ENCODE measurements at places on chromosomes 1 and 21.

DNA sequence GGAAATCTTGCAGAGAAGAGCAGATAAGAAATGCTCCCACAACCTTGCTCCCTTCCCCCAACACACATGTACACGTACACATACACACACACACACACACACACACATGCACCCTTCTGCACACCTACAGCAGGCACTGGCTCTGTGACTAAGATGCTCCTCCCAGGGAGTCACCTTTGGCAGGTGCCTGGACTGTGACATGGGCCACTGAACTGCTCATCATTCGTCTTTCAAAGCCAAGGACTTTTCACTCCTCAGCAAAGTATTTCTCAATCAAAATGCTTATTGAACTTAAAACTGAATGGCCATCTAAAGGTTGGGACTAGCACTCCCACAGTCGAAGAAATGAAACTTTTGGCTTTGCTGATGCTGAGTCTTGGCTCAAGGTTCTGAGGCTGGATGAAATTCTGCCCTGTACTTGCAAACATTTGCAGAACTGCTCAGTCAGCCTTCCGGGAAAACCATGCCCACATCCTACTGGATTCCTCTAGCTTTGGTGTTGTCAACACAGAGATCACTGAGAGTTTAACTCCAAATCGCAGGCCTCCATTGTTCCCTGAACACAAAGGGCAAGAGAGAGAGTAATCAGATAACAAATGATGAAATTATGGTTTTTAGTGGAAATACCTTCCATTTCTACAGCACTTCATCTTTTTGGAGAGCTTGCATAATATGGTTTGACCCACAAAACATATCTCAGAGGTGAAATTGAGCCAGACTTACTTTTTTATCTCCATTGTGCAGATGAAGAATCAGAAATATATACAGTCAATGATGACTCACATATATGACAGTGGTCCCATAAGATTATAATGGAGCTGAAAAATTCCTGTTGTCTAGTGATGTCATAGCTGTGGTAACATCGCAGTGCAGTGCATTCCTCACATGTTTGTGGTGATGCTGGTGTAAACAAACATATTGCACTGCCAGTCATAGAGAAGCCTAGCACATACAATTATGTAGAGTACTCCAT lies 72.4 kb upstream of the BCAR3 start:
- DNase-seq = no peak

GRCh38 chr1:15402809-15403450 lies 6.8 kb upstream of the EFHD2 start:
- no peak for DNase-seq

- DNase-seq = no peak
Observed at GRCh38 chr1:42943166-42943565, 15.5 kb downstream of the SLC2A1 start.

DNA sequence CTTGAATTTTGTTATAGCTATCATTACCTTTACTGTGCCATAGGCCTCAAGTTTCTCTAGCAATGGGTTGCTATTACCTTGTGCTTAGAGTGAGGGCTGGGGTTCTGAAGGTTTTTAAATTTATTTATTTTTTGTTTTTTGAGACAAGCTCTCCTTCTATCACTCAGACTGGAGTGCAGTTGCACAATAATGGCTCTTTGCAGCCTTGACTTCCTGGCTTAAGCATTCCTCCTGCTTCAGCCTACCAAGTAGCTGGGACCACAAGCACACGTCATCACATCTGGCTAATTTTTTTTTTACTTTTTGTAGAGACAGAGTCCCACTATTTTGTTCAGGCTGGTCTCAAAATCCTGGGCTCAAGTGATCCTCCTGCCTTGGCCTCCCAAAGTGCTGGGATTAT lies 41.5 kb downstream of the SNX27 start:
- DNase-seq = no peak

DNA sequence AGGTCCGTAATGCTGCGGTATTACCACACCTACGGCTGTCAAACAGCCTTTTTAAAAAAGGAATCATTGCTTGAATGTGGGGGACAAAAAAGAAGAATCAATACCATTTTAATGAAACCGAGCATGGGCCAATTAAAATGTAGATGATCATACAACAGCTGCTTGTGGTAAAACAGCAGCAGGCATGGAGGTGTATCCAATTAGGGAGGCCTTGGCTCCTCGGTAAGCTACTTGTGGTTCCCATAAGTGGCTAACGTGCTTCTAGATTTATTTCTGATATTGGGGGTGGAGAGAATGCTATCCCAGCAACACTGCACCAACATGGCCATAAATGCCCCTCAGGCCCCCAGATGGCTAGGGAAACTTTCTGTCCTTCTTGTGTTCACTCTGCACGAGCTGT lies 1.8 kb downstream of the PTPN14 start:
- DNase-seq = no peak

GRCh38 chr21:33989440-33989839 lies 73.8 kb upstream of the ATP5PO start:
- DNase-seq = no peak

- peak; percentile 77 for DNase-seq
Observed at GRCh38 chr1:15153842-15154479, 414 bp downstream of the TMEM51 start.

GRCh38 chr1:119260506-119260905 lies 108.1 kb upstream of the HAO2 start:
- DNase-seq = no peak

GRCh38 chr1:167548059-167548932 lies 5.3 kb downstream of the CREG1 start:
- no peak for DNase-seq

DNA sequence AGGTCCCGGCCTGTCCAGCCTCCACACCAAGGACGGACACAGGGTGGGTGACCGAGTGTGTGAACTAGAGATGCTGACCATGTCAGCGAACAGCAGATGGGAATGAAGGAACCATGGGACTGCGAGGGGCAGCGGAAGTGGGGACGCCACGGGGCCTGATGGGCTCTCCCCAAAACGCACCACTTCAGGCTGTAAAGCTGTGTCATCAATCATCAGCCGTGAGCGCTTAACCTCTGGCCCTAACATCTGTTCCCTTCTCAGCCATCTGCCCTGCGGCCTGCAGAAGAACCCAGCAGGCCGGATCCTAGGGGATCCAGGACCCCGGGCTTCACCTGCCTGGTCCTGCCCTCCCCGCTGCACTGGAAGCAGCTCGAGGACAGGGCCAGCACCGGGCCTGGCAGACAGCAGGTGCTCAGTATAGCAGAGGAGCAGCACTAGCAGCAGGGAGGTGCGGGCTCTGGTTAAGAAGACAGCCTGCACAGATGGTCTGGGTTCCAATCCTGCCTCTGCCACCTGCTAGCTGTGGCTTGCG lies 58.7 kb downstream of the DMRTB1 start:
- DNase-seq = no peak

GRCh38 chr1:30000266-30000665 lies 723.1 kb downstream of the MATN1 start:
- no peak for DNase-seq

DNA sequence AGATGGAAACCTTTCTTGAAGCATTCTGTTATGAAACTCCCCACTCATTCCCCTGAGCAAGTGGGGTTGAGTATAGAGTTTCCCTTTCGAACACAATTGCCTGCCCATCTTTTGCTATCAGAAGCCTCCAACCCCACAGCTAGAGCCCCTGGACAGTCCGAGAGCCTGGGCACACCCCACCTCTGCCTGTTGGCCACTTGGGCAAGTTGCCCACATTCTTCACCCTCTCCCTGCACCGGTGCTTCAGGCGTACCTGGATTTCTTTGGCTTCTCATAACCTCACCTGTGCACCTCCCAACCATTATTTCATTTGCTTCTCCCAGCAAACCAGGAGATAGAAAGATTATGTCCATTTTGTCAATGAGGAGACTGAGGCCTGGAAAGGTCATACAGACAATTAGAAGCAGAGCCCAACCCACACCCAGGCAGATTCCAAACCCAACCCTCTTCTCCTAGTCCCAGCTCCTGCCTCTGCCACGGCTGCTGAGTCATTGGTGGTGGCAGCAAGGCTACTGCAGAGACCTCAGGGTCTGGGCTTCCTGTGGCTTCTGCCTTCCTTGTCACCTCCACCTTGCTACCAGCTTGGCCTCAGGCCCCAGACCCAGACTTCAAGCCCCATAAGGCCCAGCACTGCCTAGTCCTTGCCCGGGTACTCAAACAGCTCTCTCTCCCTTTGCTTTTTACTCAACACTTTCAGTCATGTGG lies 118.7 kb upstream of the ZBTB40 start:
- no peak for DNase-seq
